ENCODE measurements at places on chromosomes 7 and 10.

GRCh38 chr10:74165530-74165901 is 14.5 kb downstream of the ADK start:
- no peak for DNase-seq

DNA sequence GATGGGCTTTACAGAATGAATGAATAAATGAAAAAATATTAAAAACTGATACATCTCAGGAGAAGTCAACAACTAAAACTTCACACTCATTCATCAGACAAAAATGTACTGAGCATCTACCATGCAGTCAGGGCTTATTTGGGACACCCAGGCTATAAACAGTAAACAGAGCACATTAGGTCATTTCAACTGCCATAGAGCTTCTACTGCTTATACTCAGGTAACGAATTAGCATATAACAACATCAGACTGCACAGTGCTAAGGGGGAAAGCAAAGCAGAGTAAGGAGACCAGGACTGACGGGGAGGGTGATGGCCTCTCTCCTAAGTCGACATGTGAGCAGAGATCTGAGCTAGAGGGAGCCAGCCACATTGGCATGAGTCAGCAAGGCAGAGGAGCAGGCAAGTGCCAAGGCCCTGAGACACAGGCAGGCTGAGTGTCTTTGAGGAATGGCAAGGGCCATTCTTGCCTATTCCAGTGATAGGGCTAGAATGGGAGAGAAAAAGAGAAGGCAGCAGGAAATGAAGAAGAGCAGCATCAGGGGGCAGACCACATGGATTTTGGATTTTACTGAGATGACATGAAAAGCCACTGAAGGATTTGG is 528.9 kb downstream of the PARD3 start:
- no peak for DNase-seq

DNA sequence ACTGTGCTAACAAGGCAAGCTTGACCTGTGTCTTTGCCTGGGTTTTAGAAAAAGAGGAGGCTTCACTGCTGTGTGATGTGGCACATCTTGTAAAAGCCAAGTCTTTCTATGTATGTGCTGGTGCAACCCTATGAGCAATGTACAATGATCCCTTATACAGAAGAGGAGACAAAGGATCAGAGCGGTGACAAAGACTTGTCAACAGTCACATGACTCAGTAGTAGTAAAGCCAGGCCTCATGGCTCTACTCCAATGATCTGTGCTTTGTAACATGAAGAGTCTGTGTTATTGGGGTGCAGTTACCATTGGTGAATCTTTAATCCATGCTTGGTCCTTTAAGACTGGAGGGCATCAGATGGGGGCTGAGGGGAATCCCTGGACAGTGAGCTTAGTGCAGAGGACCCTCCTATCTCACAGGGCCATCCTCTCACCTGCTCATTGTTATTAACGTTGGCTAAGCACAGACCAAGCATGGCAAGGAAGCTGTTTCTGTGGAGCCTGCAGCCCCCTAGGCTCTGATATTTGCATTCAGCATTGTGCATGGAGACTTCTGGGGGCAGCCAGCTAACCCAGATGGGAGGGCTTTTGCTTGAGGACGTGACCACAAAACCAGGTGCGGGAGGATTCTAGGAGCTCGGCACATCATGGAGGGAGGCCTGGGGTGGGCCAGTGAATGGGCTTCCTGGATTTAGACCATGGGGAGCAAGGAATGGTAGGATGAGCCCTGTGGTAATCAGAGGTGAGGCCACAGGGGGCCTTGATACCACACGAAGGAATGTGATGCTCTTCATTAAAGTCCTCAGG is 308.8 kb upstream of the ZNF32 start:
- no peak for DNase-seq

GRCh38 chr7:157234271-157234670 is 95.5 kb downstream of the UBE3C start:
- no peak for DNase-seq

DNA sequence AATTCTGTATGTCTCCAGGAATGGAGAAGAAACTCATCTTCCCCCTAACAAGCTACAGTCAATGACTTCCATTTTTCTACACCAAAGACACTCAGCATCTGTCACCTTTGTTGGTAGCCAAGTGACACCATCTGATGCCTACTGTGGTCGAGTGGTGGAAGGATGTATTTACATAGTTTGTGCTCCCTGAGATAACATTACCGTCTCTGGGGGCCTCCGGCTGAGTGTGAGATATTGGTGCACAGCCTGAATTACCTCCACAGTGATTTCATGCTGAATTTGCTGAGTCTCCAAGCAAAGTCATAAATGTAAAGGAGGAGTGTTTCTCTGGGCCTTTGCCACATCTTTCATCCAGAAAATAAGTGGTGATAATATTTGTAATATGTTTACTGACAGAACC is 114.0 kb downstream of the GRID1 start:
- peak; percentile 35 for DNase-seq

DNA sequence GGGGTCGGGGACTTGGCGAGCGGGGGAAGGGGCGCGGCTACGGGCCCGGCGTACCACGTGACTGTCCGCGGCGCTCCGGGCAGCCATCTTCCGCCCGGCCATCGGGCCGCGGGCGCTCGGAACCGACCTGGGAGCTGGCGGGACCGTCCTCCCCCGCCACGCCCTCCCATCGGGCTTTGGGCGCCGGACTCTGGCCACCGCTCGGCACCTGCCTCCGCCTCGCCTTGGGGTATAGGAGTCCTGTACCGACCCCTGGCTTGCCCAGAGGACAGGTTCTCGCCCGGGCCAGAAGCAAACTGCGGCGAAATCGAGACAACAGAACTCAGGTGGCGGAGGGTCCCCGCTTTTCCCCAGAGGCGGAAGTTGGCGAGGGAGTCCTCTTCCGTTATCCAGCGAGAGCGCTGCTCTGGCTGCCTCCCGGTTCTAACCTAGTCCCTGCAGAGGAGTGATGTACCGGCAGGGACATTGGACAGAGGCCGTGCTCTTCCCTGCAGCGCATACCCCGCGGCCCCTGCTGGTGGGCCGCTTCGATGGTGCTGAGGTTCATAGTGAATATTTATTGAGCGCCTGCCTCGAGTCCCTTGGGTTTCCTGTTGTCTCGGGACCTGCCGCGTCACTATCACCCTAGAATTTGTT is 1.2 kb upstream of the SGMS1 start:
- no peak for DNase-seq

- no peak for DNase-seq
Measured at GRCh38 chr10:48282829-48283228, 8.3 kb upstream of the FRMPD2 start.

DNA sequence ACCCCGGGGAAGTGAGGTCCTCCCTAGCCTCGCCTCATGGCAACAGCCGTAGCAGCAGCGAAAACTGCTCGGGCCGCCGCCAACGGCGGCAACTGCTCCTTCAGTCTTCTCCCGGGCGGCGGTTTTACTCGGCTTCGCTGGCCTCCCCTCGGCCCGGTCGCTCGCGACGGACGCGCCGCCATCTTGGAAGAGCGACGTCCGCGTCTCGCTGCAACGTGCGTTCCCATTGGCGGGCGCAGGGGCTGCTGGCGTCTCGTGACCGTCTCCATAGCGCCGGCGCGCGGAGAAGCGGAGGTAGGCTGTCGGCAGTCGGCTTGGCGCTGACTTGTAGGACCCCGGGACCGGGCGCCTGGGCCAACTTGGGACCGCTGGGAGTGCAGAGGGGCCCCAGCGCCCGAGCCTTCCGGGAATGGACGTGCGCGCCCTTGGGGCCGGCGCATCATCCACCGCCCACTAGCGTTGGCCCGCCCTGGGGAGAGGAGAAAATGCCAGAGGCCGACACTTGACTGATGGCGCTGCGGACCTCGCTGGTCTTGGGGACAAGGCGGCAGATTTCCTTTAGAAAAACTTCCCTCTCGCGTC is at the start of gene SNX13:
SNX13 (minus strand) TSS at position 193 of the 582 bp plus-strand sequence. CDS start 199 bp downstream, outside the sequence.
- DNase-seq: peak; percentile 47

GRCh38 chr7:7946486-7946885 is 22.1 kb upstream of the GLCCI1 start:
- no peak for DNase-seq

- no peak for DNase-seq
Measured at GRCh38 chr7:77696643-77697534, 630 bp downstream of the RSBN1L start.

DNA sequence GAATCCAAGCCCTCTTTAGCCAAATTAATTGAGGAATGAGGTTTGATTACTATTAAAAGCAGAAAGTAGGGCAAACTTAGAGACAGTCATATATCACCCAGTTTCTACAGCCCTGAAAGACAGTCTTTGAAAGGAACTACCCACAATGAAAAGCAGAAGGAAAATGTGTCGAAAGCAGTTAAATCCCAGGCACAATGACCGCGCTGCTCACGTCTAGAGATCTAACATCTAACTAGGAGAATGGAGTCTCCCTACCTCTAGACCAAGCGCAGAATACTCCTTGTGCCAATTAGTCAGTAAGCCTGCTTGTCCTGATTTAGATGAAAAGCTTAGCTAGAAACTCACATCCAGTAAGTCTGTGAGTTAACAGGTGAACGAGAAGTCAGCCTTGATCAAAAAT is 350.0 kb downstream of the FGFR2 start:
- DNase-seq: no peak

- DNase-seq: no peak
Measured at GRCh38 chr7:94907811-94908322, 473 bp downstream of the PPP1R9A start.

DNA sequence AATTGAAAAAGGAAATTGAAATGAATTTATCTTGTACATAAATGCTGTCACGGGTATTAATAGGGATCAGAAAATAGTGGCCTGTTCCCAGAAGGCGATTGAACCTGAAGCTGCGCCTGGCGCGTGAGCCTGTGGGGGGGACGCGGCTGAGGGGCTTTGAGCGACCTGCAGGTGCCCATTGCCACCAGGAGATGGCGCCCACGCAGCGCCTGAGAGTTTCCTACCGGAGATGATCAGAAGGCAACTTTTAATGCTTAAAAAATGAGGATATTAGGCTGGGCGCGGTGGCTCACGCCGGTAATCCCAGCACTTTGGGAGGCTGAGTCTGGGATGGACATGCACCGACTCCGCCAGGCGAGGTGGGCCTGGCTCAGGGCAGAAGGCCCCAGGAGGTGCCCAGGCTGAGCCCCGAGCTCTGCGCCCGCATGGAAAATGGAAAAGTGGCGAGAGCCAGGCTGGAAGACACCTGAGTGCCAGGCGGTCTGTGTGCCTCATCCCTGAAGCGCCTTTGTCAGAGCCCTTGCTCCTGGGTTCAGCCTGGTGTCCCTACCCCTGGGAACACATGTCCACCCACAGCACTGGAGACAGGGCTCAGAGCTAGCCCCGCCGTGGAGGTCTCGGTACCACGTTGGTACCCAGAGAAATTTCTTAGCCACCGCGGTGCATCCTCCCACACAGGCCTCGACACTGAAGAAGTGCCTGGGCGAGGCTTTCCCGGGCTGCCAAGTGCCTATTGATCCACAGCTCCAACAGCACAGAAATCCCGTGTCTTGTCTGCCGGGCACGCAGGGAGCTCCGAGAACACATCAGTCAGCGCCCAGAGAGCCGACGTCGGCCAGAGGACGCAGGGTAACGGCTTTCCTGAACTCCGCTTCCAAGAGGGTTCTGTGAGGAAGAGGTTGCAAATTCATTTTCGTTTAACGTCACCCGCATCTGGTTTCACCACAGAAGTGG is 117.4 kb downstream of the INPP5A start:
- no peak for DNase-seq

DNA sequence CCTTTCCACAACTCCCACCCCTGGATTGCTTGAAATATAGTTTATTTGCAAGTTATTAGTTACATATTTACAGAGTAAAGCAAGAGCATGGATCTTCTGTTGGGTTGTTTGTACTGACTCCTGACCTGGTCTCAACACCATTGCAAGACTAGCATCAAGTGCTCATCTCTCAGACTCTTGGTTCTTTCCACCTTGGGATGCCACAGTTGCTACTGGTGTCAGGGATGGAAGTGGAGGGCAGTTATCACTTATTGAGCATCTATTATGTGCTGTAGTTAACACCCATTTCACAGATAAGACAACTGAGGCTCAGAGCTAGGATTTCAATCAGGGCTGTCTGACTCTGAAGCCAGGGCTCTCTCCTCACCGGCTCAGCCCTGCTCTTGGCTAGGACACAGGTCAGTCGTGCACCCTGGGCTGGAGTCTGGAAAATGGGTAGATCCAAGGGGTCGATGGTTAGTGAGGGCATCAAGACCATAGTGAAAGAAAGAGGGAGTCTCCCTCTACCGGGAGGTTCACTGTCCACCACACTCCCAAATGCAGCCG is 614 bp upstream of the ADAMTS14 start:
- no peak for DNase-seq

Data from NCI-H1436 treated with DMSO at 0.1 percent for 48 hours (cell line).